ENCODE measurements at places on chromosomes 3 and 15.

DNA sequence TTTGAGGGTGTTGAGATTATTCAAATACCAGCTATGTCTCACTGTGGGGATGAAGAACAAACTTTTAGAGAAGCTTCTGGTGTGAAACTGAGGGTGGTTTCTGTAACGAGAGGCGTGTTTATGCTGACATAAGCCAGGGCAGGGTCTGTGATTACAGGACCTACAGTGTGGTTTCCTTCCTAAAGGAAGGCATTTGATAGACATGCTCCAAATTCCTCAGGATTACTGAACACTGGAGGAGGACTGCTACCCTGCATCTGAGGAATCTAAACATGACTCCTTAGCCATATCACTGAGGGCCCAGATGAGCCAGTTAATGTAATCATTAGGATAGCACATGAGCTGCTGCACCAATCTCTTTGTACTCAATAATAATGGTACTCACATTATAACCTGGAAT is 328.4 kb upstream of the UMPS start:
- DNase-seq = no peak

- no peak for DNase-seq
Observed at GRCh38 chr15:99819981-99820718, 86.9 kb upstream of the LYSMD4 start.

- DNase-seq = no peak
Observed at GRCh38 chr3:12228461-12228860, 60.4 kb upstream of the PPARG start.

- DNase-seq = no peak
Observed at GRCh38 chr15:37528432-37528831, 406.0 kb upstream of the TMCO5A start.

- no peak for DNase-seq
Observed at GRCh38 chr3:186532598-186533072, 11.5 kb downstream of the CRYGS start.

GRCh38 chr15:34318277-34319079 is 19.1 kb downstream of the SLC12A6 start:
- no peak for DNase-seq

DNA sequence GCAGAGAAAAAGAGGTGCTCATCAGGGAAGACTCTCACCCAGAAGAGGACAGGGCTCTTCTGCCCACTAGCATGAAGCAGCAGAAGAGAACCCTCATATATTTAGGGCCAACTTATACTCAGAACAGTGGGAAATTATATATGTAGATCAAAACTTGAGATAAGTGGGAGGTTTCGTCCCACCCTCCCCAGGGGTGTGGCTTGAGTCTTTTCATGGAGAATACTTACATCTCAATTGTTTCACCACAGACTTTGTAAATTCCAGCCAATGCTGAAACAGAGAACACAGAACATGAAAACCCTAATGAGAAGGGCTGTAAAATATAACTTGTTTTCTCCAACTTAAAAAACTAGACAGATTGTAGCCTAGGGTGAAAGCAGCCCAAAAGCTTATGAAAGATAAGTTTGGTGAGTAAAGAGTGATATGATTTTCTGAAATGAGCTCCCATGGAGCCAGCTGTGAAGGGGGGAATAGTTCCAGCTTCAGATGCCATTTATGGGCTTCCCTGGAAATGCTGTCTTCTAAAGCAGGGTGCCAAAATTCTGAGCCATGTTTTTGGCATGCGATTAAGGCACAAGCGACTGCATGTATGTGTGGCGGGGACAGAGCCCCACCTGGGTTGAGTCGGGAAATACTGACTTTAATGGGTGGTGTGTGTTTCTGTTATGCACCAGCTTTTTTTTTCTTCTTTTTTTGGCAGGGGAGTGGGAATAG is 92.9 kb downstream of the WDR76 start:
- DNase-seq = no peak

DNA sequence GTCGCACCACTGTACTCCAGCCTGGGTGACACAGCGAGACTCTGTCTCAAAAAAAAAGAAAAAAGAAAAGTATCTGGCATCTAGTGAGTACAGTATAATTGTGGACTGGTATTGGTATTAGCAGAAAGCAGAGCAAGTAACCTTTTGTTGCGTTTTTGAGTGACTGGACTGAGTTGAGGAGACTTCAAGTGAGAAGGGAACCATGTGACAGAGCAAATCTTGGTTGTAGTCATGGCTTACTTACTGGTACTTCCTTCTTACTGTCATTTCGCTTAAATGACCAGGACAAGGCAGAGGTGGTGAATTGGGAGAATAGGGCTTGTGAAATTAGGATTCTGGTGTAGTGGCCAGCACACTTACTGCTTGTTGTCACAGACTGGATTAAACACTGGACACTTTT is 20.6 kb downstream of the RTF1 start:
- DNase-seq = no peak

- DNase-seq = no peak
Observed at GRCh38 chr3:12870942-12871341, 29.6 kb upstream of the RPL32 start.

GRCh38 chr3:186915806-186916796 is 14.2 kb upstream of the ST6GAL1 start:
- DNase-seq = no peak

- no peak for DNase-seq
Observed at GRCh38 chr15:43128980-43129335, 4.4 kb upstream of the TMEM62 start.

GRCh38 chr15:80343554-80343992 is 60.6 kb upstream of the ARNT2 start:
- no peak for DNase-seq

GRCh38 chr3:11254876-11255275 is 17.3 kb upstream of the ATG7 start:
- DNase-seq = no peak

GRCh38 chr15:67777071-67777470 is 48.2 kb upstream of the SKOR1 start:
- DNase-seq = no peak

DNA sequence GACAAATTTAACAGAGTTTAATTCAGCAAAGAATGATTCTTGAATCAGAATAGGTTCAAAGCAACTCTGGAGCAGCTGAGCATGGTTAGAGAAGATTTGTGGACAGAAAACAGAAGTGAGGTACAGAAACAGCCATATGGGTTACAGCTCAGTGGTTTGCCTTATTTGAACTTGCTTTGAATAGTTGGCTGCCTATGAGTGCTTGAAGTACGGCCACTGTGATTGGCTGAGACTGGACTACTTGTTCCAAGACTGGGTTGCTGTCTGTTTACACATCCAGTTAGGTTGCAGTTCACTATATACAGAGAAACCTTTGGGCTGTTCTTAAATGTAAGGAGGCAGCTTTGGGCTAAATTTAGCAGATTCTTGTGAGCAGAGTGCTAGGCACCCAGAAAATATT is 79.4 kb upstream of the CADPS start:
- DNase-seq = no peak

DNA sequence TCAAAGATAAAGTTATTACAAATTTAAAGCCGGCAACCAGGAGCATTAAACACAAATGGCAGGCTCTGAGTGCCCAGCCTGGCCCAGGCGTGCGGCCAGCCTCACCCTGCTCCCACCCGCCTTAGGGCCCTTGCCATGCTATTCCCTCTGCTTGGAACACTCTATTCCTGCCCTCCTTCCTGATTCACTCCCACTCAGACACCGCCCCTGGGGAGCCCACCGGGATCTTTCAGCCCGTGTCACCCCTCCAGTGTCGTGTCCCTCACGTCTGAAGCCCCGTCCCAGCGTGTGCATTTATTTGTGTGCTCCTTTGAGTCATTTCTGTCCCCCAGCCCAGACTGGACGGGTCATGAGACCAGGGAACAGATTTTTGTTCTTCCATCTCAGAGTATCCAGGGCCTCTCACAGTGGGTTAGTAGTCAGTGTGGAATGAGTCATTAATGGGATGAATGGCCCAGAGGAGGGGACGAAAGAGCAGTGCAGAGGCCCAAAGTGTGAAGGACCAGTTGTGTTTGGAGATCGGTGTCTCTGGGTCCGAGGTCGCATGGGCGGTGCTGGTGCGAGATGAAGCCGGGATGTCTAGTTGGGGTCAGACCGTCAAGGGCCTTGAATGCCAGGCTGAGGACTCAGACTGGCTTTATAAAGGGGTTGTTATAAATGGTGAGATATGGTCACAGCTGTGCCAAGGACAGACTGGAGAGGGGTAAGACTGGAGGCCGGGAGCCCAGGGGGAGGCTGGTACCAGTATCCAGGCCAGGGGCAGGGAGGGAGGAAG is 58.9 kb upstream of the SLC6A6 start:
- DNase-seq = no peak

DNA sequence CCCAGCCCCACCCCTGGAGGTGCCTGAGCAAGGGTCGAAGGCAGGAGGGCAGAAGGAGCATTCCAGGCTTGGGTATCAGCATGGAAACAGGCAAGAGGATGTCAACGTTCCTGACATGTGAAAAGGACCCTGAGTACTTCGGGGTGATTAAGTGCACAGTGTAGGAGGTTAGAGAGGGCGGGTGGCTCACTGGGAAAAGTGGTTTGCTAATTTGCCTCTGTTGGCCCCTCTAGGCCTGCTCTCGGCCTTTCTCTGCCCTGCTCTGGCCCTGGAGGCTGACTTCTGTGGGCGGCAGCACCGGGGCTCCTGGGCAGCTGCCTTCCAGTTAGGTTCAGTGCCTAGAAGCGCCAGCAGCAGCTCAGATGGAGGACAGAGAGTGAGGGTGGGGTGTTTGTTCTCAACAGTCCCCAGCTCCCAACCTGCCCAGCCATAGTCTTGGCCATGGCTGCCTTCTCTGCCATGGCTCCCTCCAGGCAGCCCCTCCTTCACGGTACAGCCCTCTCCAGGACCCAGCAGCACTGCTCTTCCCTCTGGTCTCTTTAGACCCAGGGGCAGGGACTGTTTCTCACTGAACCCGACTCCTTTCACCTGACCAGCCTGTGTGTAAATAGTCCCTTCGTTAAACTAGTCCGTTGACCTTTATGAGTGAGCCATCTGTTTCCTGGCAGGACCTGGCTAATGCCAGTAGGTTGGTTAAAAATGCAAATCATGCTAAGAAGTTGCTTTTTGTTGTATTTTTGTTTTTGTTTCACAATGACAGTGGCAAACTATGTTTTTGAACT is 107.1 kb upstream of the TPM1 start:
- no peak for DNase-seq

GRCh38 chr3:11570251-11570650 is 73.5 kb downstream of the VGLL4 start:
- DNase-seq = no peak

DNA sequence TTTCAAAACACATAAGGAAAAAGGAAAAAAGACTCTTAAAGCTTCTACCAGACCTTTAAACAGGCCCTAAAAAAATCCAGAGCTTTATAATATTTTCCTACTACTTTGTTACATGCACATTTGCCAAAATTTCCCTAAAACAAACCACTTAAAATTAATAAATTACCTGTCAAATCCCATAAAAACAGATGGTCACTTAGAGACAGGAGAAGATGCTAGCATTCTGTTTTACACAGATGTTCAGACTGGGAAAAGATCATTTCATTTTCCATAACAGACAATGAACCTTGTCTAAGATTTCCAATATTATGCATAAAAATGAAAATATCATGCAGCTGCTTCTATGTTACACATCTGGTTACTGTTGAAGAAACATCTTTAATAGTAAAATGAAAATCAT is 66.6 kb downstream of the SUCLG2 start:
- DNase-seq = no peak

DNA sequence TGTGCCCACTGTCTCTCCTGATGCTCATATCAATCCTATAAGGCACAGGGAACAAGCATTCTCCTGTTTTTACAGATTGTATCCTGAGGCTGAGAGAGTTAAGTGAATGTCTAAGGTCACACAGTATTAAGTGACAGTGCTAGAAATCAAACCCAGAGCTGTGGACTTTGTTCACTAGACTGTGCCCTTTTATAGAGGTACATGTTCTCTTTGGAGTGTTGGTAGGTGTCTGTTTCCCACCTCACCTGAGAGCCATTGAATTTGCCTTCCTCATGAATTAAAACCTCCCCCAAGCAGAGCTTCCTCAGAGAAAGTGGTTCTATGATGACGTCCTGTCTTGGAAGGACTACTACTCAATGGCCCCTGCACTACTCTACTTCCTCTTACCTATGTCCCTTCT is 12.4 kb downstream of the ADIPOQ start:
- DNase-seq = no peak

DNA sequence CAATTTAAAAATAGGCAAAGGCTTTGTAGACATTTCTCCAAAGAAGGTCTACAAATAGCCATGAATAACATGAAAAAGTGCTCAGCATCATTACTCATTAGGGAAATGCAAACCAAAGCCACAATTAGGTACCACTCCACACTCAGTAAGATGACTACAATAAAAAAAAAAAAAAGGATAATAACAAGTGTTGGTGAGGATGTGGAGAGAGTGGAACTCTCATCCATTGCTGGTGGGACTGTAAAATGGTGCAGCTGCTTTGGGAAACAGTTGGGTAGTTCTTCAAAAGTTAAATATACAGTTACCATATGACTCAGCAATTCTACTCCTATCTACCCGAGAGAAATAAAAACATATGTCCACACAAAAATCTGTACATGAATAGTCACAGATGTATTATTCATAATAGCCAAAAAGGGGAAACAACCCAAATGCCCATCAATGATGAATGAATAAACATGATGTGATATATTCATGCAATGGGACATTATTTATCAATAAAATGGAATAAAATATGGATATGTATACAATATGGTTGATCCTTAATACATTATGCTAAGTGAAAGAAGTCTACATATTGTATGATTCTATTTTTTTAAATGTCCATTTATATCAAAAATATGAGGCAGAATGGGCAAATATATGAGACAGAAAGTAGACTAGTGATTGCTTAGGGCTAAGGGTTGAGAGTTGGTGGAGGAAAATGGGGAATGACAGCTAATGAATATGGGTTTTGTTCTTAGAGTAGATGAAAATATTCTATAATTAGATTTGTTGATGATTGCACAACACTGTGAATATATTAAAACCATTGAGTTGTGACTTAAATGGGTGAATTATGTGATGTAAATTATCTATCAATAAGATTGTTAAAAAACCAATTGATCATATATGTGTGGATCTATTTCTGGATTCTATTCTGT is 66.1 kb upstream of the SMAD3 start:
- DNase-seq = no peak

- no peak for DNase-seq
Observed at GRCh38 chr3:179956416-179956830, 80.3 kb downstream of the PEX5L start.

DNA sequence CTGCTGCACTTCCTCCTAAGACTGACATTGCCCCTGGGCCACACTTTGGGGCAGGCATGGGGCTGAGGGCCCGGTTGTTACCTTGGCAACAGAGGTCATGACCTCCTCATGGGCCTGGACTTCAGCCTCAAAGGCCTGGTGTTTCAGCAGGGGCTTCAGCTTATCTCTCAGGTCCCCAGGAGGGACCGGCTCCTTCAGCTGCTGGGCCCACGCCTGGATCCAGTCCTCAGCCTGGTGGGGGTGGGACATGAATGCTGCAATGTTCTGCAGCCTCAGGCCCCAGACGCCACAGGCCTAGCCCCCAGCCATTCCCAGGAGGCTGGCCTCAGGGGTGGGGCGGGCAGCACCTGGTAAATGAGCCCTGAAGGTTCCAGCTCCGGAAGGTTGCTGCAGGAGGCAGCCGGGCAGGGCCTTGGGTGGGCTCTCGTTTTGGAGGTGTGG is 27.6 kb downstream of the SPTBN5 start:
- DNase-seq = no peak

GRCh38 chr3:184982076-184982475 is 170.1 kb downstream of the VPS8 start:
- DNase-seq = no peak

Data from esophagus squamous epithelium (tissue), 5 donors.